ENCODE measurements at places on chromosomes 16 and 17. TPM values are rescaled to one million over a fixed set of nuclear protein-coding genes. Genes with fewer than 3 reads are reported as not detected.

- DNase-seq = no peak
Measured at GRCh38 chr16:89446136-89446974, 44.0 kb downstream of the ANKRD11 start.

- no peak for DNase-seq
Measured at GRCh38 chr17:5468075-5468473, 708 bp downstream of the DHX33 start.

DNA sequence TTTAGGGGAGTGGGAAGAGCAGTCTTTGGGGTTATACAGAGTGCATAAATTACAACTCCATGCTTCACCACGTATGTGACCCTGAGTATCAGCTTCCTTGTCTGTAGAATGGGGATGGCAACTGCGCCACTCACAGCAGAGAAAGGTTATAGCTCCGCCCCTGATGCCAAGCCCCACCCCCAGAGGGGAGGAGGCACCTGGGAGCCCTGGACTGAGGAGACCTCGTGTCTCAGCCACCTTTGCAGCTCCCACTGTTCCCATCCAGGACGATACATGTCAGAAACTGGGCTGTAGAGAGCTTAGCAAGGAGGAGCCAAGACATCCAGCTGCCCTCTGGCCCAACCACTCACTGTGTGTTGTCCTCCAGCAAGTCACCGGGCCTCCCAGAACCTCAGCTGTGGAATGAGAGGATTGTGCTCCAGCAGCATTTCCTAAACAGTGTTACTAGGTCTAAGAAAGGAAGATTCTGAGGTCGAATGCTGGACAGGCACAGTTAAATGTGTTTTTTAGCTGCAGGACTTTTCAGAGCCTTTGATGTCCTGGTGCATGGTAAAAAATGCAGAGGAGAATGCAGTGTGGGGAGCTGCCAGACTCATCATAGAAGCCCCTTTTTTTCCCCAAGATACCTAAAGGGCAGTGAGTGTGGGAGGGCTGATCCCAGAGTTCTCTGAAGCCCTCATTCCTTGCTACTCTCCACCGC, 49.4 kb downstream of the BEAN1 start:
- DNase-seq = no peak

GRCh38 chr17:8542599-8543502, 87.7 kb downstream of the MYH10 start:
- DNase-seq = no peak

DNA sequence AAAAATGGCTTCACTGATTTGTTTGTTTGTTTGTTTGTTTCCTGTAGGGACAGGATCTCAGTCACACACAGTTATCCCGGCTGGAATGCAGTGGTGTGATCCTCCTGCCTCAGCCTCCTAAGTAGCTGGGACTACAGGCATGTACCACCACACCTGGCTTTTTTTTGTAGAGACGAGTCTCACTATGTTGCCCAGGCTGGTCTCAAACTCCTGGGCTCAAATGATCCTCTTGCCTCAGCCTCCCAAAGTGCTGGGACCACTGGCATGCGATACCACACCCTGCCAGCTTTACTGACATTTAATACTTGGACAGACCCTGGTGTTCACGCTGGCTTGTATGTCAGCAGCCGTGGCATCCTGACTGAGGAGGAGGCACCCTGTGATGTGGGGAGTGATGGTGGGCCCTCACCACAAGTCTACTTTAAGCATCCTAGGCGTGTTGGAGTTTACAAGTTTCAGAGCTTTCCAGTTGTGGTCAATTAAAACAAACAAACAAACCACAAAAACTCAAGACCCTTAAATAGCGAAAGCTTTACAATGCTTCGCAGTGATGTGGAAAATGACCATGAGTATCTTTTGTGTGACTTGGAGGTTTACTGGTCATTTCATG, 5.1 kb downstream of the ABCA3 start:
- DNase-seq = no peak

- peak; percentile 35 for DNase-seq
Measured at GRCh38 chr17:73201215-73202069, 8.6 kb downstream of the COG1 start.

The NPIPB13 gene
- total RNA-seq = 0.75 TPM

The GAS2L2 gene
- total RNA-seq = 0.15 TPM

The PRR35 gene
- not detected for total RNA-seq

The PDILT gene
- total RNA-seq = not detected

- no peak for DNase-seq
Measured at GRCh38 chr16:79918916-79919315, 318.4 kb upstream of the MAF start.

DNA sequence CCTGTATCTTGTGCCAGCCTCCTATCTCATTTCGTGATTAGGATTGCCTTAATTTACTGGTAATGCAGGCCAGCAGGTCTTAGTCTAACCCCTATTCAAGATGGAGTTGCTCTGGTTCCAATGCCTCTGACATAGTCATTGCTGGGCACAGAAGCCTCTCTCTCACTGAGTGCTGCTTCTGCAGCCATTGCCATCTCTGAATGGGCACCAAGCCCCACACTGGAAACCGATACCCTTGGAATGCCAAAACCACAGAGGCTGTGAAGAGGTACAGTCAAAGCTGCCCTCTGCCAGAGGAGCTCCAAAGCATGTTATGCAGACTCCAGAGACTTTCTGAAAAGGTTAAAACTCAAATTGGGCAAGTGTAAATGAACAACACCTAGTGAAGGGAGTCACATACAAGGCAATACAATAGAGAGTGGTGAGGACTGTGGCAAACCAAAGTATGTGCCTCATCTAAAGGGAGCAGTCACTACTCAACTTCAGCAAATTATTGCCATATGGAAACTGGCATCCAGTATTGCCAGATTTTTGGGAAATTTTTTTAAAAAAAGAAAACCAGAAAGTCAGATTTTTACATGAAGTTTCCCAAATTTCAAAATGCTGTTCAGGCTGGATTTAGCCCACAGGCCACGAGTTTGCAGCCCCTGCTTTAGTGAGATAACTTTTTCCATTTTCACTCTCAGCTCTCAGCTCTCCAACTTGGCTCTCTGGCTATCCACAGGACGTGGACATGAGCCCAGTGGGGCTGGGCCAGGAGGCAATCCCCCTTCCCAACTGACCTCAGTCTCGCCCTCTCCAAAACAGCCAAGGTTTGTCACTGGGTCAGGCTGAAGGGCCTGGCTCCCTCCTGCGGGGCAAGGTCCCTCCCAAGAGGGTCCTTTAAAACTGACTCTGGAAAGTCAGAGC, 2.1 kb upstream of the MMP2 start:
- no peak for DNase-seq

The RPH3AL gene
- 12.3 TPM for total RNA-seq

- DNase-seq = no peak
Measured at GRCh38 chr16:57949013-57949412, 21.9 kb downstream of the CNGB1 start.

The AIPL1 gene
- total RNA-seq = not detected

DNA sequence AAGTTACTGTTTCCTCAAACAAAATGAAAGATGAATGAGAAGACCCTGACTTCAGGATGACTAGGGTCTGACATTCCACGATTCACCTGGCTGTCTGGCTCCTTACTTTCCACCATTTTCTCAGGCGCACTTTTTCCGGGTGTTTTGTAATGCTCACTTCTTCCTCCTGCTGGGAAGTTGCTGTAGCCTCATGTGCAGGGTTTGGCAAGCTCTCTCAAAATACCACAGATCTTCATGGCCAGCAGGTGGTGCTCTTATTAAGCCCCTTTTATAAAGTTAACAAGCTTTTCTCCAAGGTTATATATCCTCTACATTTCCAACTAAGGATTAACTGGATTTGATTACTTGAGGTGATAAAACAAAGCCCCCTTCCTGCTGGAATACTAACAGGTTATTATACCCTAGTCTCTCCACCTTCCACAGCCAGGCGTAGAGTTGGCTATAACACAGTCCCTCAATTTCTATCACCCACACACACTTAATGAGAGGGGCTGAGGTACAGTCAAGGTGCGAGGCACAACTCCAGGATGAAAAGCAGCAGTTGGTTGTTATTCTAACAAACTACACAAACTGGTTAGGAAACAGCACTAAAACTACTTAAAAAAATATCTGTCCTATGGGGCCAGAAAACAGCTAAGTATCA, 45.4 kb downstream of the STH start:
- peak; percentile 80 for DNase-seq

The ZDHHC1 gene
- total RNA-seq = 11.0 TPM

DNA sequence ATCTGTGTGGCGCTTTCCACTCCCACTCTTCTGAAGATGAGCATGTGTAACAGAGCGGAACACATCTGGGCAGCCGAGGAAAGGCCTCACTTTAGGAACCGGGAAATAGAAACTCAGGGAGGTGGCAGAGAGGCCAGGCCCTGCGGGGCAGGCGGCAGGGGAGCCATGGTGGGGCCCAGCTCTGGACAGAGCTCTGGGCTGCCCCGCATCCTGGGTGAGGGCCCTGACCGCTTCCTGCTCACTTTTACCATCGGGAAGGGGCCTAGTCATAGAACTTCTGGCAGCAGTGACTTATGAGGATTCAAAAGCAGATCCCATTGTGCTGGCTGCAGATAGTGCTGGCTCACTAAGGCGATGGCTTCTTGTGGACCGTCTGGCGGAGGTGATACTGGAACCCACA, 22.6 kb downstream of the COX4I1 start:
- DNase-seq = no peak

DNA sequence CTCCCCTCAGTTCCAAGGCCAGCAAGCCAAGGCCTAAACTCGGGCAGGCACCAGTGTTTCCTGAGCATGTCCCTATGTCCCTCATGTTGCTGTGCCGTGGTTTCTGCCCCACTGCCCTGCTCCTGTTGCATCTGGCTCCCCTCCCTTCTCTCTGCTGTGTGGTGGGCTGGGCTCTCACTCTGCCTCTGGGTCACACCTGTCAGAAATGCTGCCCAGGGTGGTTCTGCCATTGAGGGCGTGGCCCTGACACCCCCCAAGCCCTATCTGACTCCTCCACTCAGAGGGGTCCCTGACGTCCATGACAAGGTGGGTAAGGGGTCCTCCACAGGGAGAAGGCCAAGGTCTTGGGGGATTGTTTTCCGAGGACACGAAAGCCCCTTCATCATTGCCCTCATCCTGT, 9.2 kb upstream of the ITGA3 start:
- no peak for DNase-seq

The DNAI2 gene
- not detected for total RNA-seq

The PPP1R1B gene
- 1.5 TPM for total RNA-seq

GRCh38 chr17:74351552-74352210, 10.0 kb downstream of the BTBD17 start:
- DNase-seq = no peak

GRCh38 chr17:66805567-66805966, 29.4 kb upstream of the CACNG5 start:
- no peak for DNase-seq

DNA sequence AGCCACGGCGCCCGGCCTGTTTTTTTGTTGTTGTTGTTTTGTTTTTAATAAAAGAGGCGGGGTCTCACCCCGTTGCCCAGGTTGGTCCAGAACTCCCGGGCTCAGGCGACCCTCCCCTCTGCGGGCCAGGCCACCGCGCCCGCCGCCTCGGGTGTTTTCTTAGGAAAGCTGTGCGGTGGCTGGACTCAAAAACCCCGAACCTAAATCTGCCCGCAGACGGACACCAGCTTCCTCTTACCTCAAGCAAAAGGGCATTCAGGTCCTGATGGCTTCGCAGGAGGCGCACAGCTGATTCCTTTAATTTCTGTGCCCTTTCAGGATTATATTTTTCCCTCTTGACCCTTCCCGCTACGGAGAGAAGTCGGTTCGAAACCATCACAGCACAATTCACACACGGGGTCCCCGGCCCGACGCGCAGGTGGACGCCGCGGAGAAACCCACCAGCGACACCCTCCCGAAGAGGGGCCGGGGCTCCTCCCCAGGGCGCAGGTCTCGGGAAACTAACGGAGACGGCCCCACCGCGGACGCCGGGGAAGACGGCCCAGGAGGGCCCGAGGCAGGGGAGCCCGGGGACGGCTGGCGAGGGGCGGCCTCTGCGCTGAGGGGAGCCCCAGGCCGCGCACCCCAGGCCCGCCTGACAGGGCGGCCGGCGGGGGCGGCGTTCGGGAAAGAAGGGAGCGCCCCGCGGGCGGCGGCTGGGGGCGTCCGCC, 653 bp downstream of the FANCA start:
- no peak for DNase-seq

DNA sequence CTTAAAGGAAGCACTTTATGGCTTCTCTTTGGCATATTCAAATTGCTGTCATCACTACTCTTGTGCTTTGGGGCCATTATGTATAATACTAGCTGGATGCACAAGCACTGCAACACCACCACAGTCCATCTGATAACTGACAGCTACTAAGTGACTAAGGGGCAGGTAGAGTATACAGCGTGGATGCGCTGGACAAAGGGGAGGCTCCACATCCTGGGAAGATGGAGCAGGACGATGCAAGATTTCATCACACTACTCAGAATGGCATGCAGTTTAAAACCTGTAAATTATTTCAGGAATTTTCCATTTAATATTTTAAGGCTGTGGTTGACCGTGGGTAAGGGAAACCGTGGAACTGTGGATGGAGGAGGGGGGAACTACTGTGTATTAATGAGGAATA, 25.0 kb downstream of the MPRIP start:
- DNase-seq = no peak

GRCh38 chr17:81252326-81252986, 13.3 kb downstream of the NDUFAF8 start:
- DNase-seq = no peak

DNA sequence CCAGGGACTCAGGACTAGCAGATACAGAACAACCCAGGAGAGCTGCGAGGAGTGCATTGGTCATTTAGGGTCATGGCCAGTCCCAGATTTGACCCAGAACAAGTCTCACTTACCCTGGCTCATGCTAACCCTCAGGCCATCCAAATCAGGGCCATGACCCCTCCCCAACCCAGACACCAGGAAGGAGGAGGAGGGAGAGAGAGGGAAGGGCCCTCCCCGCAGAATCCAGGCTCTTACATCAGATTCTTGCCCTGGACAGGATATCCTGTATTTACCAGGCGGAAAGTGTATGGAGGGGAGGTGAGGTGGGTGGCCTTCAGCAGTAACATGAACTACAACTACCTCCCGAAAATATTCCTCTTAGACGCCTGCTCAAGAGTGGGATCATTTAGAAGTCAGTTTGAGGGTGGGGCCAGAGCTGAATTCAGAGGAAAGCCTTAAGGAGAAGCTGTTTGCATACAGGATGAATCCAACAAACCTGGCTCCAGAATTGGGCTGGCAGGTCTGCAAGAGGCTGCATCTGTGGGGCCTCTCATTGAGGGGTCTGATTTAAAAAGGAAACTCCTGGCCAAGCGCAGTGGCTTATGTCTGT, 2.1 kb downstream of the VAT1 start:
- no peak for DNase-seq

- peak; percentile 30 for DNase-seq
Measured at GRCh38 chr17:35540589-35541404, 3.3 kb upstream of the SLFN12L start.

GRCh38 chr16:87847785-87848675, 21.3 kb downstream of the SLC7A5 start:
- DNase-seq = no peak

GRCh38 chr16:86914876-86915717, 336.7 kb downstream of the FOXL1 start:
- no peak for DNase-seq

The P2RX1 gene
- not detected for total RNA-seq

The CCL8 gene
- total RNA-seq = 0.61 TPM

DNA sequence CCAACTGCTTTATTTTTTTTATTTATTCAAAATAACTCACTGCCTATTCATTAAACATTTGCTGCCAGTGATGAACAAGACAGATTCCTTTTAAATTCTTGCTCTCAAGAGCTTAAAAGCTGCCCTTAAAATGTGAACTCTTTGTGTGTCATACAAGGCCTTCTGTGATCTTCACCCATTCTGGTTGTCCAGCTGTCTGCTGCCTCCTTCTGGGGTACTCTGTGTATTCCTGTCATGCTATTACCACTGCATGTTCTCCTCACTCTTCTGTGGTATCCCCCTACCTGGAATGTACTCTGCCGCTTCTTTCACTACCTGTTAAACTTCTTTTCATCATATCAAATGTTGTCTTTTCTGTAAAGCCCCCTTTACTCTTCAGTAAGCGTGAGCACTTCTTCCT, 165.8 kb downstream of the CHD9 start:
- DNase-seq = no peak

Data from gastrocnemius medialis (tissue), 4 donors.